GOT3 (cell line): ENCODE measurements at places on chromosomes 6 and 20.

GRCh38 chr20:819680-820322 is 13.7 kb upstream of the FAM110A start:
- DNase-seq: no peak

GRCh38 chr6:134278000-134278399 is 39.9 kb downstream of the SGK1 start:
- DNase-seq: no peak

DNA sequence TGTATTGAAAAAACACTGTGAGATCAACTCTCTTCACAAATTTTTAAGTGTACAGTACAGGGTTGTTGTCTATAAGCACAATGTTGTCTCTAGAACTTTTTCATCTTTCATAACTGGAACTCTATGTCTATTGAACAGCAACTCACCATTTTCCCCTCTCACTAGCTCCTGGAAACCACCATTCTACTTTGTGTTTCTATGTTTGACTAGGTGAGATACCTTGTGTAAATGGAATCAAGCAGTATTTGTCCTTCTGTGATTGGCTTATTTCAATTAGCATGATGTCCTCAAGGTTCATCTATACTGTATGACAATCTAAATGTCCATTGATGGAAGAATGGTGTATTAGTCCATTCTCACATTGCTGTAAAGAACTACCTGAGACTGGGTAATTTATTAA is 210.1 kb upstream of the FUT9 start:
- no peak for DNase-seq

DNA sequence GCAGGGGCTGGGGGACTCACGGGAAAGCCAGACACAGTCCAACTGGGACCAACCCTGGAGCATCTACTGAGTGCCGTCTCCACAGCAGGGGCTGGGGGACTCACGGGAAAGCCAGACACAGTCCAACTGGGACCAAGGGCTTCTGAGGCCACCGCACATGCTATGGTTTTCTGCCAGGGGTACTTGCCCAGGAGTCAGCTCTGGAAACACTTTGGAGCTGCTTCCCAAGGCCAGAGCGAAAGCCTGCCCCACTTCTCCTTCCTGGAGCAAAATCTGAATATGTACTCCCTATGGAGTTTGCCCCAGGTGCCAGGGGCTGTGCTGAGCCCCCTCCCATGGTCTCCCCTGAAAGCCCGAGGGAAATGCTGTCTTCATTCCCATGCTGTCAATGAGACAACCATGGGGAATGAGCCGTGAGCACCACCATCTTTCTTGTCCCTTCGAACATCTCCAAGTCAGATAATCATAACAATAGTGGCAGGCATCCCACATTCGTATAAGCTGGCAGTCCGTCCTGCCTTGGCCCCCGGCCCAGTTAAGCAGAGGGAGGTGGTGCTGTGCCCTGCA is 18.5 kb downstream of the PCK1 start:
- no peak for DNase-seq

DNA sequence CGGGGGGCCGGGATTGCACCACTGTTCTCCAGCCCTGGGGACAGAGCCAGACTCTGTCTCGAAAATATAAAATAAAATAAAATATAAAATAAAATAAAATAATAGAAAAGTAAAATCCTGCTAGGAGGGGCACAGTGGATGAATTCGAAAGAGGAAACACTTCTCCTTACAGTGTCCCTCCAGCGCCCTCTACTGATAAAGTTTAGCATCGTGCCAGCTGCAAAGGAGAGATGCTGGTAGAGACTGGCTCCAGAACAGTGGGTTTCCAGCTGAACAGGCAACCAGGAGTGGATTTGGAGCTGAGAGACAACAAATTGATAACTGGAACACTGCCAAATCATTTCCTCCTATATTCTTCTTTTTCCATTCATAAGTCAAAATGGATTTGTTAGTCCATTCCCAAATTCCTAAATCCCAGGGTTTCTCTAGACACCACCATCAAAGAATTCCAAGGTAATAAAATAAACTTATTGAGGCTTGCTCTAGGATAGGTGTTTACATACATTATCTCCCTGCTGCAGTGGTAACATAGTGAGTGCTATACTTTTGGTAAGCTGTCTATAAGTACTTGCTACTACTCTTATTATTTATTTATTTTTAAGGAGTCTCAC is 31.7 kb upstream of the TBPL1 start:
- DNase-seq: peak; percentile 23

DNA sequence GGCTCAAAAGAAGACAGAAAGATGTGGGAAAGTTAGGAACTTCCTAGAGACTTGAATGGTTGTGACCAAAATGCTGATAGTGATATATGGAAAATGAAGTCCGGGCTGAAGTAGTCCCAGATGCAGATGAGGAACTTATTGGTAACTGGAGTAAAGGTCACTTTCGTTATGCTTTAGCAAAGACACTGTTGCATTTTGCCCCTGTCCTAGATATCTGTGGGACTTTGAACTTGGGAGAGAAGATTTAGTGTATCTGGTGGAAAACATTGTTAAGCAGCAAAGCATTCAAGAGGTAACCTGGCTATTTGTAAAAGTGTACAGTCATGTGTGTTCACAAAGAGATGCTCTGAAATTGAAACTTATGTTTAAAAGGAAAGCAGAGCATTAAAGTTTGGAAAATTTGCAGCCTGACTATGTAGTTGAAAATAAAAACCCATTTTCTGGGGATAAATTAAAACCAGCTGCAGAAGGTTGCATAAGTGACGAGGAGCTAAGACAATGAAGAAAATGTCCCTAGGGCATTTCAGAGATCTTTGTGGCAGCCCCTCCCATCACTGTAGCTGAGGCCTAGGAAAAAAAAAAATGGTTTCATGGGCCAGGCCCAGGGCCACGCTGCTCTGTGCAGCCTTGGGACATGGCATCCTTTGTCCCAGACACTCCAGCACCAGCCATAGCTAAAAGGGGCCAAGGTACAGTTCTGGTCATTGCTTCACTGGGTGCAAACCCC is 1692.2 kb downstream of the HACE1 start:
- DNase-seq: no peak

DNA sequence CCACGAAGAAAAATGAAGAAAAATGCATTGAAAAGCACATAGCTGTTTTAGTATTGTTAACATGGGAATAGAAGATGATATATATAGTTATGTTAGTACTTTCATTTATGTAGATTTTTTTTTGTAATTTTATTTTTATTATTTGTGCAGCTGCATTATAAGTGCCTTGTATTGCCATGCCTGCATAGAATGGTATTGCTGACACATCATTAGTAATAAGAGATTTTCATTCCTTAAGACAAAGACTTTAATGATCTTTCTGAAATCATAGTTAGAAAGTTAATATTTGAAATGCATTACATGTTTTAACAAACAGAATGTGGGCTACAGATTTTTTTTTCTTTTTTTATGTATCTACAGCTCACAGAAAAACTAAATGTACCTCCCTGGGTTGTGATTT is 506.5 kb downstream of the NKAIN2 start:
- no peak for DNase-seq

- DNase-seq: no peak
Measured at GRCh38 chr6:92700411-92700810, 718.9 kb downstream of the EPHA7 start.

- DNase-seq: no peak
Measured at GRCh38 chr6:115896538-115897129, 164.1 kb downstream of the FRK start.

- DNase-seq: no peak
Measured at GRCh38 chr6:153129873-153130514, 1.1 kb downstream of the RGS17 start.

GRCh38 chr6:23371132-23371915 is 754.7 kb upstream of the NRSN1 start:
- no peak for DNase-seq

- no peak for DNase-seq
Measured at GRCh38 chr20:21548390-21549035, 34.6 kb upstream of the NKX2-2 start.

- no peak for DNase-seq
Measured at GRCh38 chr6:74609871-74610270, 596.0 kb downstream of the COL12A1 start.

DNA sequence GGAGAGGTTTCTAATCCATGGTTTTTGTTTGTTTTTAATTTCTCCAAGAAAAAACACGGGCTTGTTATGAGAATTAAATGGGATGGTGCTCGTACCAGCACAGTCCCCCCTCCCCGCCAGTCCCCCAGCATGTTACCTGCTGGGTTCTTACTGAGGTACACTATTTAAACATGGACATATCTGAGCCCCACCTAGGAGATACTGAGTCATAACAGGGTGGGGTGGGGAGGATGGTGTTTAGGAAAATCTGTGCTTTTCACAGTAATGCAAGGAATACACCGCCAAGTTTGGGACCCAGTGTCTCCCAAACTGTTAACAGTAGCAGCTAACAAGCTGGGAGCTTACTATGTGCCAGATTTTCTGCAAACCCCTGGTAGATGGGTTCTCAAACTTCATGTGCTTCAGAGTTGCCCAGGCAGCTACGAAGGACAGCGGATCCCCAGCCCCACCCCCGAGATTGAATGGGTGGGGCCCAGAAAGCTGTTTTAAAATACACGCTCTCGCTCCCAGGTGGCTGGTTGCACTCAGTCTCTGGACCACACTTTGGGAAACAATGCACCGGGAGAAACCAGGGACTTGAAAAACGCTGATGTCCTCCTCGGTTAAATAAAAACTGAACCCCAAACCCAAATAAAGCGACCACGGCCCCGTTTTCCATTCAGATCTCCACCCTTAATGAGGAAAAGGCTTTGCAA is 995 bp downstream of the ZFP64 start:
- no peak for DNase-seq

DNA sequence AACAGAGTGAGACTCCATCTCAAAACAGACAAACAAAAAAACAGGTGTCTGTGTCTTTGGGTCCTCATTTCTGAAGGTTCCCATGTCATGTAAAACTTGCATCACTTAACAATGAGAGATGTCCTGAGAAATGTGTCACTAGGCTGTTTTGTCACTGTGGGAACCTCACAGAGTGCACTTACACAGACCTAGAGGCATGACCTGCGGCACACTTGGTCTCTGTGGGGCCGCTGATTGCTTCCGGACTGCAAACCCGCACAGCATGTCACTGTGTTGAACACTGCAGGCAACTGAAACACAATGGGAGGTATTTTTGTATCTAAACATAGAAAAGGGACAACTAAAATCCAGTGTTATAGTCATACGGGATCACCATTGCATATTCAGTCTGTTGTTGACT is 42.3 kb upstream of the TMEM181 start:
- no peak for DNase-seq

DNA sequence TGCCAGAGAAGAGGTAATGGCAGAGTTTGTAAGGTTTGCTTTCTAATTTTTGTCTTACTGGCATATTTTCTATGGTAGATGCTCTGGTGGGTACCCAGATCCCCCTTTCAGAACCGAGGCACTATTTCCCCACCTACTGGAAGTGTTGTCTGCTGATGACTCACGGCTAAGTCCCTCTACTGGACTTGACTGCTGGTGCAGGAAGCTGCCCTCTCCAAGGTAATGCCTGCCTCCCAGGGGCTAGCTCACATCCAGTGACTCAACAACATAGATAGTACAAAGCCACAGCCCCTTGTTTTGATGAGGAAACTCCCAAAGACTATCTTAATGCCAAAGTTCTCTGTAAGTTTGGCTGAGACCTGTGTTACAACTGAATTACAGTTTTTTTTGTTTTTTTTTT is 285.4 kb upstream of the FLRT3 start:
- DNase-seq: no peak

DNA sequence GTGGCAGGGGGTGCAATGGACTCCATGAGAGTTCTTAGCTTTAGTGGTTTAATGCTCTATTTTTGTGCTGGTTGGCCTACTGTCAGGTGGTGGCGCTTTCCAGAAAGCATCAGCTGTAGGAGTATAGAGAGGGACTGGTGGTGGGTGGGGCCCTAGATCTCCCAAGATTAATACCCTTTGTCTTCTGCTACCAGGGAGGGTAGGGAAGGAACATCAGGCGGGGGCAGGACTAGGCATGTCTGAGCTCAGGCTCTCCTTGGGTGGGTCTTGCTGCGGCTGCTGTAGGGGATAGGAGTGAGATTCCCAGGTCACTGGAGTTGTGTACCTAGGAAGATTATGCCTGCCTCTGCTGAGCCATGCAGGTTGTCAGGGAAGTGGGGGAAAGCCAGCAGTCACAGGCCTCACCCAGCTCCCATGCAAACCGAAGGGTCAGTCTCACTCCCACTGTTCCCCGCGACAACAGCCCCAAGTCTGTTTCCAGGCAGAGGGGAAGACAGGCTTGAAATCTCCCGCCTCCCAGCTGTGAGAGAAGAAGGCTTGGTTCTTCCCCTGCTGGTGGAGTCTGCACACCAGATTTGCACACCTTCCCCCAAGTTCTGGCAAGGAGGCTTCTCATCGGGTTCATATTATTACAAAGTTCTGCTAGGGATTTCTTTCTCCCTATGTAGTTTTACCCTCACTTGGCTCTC is 46.7 kb upstream of the PKIB start:
- no peak for DNase-seq

DNA sequence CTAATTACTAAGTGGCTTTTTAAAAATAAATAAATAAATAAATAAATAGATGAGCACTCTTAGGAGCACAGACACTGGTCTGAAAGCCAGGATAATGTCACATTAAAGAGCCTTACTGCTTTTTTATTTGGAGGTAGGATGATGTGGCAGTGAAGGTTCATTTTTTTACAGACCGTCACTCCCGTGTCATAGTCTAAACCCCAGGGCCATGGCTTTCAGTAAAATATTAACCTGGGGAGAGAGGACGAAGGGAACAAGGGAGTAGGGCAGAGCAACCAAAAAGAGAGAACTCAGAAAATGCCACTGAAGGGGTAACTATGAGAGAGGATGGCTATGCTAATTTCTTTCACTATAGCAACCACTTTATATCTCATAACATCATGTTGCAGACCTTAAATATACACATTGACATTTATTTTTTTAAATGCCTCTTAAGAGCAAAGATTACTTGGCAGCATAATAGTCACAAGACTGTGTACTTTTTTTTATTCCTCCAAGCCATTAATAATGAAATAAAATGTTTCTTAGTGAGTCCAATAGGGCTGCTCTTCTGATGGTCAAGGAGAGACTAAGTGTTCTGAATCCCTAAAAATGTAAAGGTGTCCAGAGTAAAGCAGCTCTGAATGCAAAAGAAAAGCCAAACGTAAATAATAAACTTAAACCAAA is 100.9 kb upstream of the SIM1 start:
- no peak for DNase-seq

DNA sequence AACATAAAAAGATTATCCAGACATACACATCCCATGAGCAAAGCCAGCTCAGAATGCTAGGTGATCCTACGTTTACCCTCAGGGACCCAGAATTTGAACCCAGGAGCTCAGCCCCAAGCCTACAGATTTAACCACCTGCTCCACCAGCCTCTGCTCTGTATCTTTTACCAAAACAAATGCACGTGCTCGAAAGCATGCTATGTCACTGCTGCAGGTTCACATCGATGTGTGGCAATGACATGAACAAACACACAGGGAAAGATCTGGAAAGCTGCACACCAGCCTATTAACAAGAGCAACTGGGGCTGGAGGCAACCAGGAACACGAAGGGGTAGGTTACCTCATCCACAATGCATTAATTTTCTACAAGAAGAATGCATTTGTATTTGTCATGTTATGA is 32.1 kb downstream of the PREX1 start:
- no peak for DNase-seq

DNA sequence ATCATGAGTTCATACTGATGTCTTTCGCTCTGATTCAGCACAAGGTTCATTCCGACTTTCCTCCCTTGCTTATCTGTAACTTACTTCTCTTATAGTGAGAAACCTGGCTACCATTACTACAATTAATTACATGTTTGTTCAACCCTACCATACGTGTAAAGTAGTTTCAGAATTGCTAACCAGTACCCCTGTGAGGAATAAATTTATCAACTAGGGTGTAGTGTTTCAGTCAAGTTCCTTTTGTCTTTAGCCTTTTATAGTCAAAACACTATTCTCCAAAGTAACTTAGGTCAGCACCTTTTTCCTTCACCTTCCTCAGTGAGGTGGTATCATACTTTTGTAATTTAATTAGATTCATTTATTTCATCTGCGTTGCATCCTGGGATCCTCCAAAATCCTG is 64.9 kb downstream of the MAP3K4 start:
- no peak for DNase-seq
